Stimulated activated CD4-positive, alpha-beta T cell treated with anti-CD3 and anti-CD28 coated beads, Interleukin-1b, Interleukin-23, amount 100 ng/mL, for 1 hour (primary cell): ENCODE measurements at places on chromosomes 13 and 19.

- DNase-seq = peak; percentile 51
Observed at GRCh38 chr19:6801485-6802086, 29.1 kb downstream of the VAV1 start.

DNA sequence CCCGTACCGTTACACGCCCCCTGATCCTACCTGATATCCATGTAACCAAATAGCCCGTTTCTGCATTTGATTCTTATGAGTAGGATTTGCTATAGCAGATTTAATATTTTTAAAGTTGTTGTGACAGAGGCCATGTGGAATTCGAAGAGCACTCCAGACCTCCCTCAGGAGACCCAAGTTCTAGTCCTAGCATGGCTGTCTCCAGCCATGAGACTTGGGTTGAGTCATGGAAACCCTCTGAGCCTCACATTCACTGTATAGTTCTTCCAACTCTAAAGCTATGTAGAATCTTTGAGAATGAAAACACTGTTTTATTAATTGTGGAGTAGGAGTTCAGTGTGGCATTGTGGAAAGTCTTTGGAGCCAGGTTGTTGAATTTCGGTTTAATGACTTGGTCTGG, 8.0 kb upstream of the GPR183 start:
- DNase-seq = no peak

DNA sequence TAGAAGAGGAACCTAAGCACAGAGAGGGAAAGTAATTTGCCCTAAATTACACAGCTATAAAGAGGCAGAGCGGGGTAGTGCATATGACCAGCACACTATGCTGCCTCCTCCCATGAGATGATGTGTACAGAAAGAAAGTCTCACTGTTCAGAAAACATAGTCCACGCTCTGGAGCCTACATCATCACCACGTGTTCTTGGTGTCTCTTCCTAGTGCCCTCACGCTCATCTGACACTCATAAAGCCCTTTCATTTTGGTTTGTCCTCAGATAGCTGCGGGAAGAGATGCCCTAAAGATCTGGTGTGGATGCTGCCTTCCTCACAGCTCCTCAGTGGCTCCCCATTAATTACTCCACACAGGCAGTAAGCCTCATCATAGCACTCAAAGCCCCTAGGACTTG, 27.4 kb upstream of the SIAH3 start:
- no peak for DNase-seq

DNA sequence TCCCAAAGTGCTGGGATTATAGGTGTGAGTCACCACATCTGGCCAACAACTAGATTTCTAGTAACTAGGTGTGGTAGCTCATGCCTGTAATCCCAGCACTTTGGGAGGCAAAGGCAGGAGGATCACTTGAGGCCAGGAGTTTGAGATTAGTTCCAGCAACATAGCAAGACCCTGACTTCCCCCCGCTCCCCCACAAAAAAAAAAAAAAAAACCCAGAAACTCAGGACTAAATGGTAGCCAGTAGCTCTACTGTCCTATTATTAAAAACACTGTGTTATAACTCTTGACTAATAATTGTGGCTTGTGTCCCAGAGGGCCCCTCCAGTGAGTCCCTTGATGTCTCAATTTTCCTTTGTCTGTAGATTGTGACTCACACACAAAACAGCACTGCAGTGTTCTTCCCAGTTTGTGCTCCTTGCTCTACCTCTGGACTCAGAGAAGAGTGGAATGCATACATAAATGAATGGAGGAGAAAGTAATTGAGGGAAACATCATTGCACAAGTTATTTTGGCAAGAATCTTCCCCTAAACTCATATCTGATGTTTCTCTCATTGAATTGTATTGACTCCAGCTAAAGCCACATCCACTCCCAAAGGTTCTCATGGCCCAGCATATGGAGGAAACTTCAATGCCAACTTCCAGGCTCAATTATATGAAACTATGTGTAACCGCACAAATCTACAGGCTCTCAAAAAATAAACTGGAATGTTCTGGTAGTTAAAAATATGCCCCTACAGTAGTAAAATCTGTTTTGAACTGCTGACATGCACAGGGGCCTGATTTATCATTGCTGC, 8.8 kb downstream of the TPT1 start:
- DNase-seq = no peak

DNA sequence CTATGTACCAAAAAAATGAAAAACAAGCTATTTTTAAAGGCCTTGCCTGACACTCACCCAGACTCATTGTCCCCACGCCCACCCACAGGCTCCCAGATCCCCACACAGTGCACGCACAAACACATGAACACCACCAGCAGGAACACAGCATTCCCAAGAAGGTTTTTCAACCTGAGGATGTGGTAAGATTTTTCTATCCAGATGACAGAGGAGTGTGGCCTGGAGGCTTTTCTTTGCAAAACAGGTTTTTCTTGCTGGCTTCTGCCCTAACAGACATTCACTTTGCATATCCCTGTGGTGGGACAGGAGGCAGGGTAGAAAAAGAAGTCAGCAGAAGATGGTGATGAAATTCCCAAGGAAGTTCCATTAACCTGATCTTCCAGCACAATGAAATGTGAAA, 97.8 kb downstream of the KLF12 start:
- no peak for DNase-seq

DNA sequence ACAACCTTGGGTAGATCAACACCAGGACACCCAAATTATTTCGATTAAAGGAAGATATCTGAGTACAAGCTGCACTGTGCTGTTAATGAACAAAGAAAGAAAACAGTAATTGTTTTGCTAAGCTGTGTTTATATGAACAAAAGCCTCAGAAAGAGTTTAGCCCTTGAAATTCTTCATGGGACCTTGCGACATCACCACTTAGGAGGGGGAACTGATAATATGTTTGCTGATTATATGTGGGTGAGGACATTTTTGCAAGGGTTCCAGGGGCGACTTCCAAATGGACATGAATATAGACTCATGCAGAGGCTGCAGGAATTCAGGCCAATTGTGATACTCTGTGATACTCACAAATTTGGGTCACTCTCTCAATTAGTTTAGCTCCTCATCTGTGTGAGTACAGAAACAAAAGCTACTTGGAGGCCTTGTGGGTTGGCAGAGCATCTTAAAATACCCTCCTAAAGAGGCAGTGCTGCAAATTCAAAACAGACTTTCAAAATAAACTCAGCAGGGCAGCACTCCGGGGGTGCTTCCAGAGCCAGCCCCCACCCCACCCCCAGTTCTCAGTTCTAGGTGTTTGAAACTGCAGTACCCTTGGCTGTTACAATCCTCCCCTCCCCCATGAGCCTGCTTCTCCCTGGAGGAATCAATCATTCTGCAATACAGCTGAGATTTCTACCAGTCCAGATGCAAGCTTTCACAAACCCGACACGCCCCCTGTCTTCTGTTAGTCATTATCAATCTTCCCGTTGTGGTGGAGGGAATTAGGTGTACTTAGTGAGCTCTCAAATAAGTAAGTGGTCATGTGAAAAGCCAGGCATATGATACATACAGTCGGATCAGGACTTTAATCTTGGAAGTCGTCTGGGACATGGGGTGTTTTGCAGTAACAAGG, 97.0 kb upstream of the MBNL2 start:
- DNase-seq = no peak

DNA sequence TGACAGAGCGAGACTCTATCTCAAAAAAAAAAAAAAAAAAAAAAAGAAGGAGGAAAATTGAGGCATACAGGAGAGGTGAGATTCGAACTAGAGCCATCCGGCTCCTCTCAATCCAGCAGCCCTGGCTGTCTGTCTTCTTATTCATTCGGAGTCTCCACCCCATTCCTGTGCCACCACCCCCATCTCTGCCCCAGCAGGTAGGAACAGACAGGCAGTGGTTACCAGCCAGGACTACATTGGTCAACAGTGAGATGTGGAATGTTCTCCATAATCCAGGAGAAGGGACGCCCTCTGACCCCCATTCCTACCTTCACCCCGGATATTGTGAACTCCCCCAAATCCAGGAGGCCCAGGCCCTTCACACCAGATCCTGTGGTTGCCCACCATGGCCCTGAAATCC, 6.6 kb upstream of the S1PR2 start:
- DNase-seq = no peak

GRCh38 chr13:19665427-19665859, 32.0 kb downstream of the MPHOSPH8 start:
- no peak for DNase-seq

DNA sequence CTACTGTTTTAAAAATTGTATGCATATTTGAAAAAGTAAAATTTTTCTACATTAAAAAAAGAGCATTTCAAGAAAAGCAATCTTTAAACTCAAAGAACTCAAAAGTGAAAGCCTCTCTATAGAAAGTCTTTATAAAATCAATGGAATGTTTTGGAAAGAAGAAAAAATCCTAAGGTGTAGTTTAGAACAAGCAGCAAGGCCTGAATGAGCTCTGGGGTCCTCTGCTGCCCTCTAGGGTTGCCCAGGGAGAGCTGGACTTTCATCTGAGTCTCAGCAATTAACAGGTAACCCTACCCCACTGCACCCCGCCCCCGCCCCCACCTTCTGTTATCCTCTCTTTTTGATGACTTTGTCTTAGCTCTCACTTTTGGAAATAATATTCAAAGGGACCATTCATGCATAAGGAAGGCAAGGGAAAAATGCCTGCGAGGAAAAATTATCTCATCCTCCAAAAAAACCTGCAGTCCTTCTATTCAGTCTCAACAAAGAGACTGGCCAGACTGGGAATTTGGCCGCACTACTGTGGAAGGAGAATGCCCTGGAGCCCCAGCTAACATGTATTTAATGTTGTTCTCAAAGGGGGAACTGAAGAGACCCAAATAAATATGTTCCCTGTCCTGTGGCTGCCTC, 24.1 kb downstream of the SLC25A30 start:
- no peak for DNase-seq

GRCh38 chr13:98476538-98476966, 100.4 kb downstream of the STK24 start:
- peak; percentile 64 for DNase-seq

- DNase-seq = no peak
Observed at GRCh38 chr19:27955485-27956480, 1257.2 kb downstream of the UQCRFS1 start.
